ENCODE measurements at places on chromosomes 6 and 20.

- no peaks in the 10 kb centered on the region for H3K4me1 ChIP-seq
- H3K4me3 ChIP-seq = no peak overlapping the region
- H3K27ac ChIP-seq = no peak overlapping the region
- DNase-seq = no peak
- peaks cover 34% of the 10 kb centered on the region for H3K27me3 ChIP-seq
- H3K36me3 ChIP-seq = no peaks in the 10 kb centered on the region
Observed at GRCh38 chr20:17725094-17725835, 25.5 kb downstream of the BANF2 start.

DNA sequence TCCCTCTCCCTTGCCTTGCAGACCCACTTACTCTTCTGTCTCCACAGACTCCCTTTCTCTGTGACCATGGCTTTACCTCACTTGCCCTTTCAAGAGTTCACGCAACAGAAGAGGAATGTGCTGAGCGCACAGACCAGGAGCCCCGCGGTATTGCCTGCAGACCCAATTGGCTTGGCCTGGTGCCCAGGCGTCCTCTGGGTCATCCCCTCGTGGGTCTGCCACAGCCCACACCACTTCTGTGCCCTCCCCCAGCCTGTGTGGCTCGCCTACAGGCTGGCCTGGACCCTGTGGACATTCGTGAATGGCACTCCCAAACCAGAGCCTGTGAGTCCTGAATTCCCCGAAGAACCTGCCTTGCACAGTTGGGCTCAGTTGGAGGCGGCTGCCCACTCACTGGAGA lies 15.3 kb upstream of the NINL start:
- no peaks in the 10 kb centered on the region for H3K4me1 ChIP-seq
- H3K27me3 ChIP-seq = peaks cover 2% of the 10 kb centered on the region
- H3K4me3 ChIP-seq = no peak overlapping the region
- no peaks in the 10 kb centered on the region for H3K36me3 ChIP-seq

DNA sequence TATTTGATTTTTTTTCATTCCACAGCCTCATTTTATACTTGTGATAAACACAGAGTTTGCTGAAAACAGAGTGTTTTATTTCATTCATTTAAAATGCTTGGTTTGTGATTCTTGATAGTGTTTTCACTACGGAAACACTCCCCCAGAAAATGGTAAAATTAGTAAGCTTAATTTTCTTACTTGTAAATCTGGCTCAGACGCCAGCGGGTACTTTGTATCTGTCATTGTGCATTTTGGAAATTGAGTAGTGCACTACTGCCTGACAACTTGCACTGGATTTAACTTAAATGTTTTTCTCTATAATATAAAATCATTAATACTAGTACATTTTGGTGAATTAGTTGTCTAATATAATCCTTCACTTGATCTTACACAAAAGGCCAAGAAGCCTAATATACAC lies 37.0 kb upstream of the HINT3 start:
- H3K36me3 ChIP-seq = peaks cover 13% of the 10 kb centered on the region
- H3K27ac ChIP-seq = no peak overlapping the region
- no peak for DNase-seq
- H3K4me1 ChIP-seq = peaks cover 20% of the 10 kb centered on the region

DNA sequence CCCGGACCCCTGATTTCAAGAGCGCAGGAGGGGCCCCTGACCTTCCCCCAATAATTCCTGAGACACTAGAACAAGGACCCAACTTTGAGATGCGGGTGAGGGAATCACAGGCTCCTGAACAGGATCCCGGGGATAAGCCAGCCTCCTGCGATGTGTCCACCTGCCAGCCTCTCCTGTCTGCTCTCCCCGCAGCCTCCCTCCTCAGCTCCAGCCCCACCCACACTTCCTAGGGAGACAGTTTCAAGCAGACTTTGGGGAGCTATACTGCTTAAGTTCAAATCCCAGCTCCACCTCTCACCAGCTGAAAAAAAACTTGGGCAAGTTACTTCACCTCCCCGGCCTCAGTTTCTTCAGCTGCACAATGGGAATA lies 50.8 kb downstream of the GRM4 start:
- H3K4me1 ChIP-seq = peaks cover 3% of the 10 kb centered on the region
- H3K27me3 ChIP-seq = peaks cover 28% of the 10 kb centered on the region
- no peaks in the 10 kb centered on the region for H3K36me3 ChIP-seq
- H3K4me3 ChIP-seq = no peak overlapping the region

- H3K36me3 ChIP-seq = no peaks in the 10 kb centered on the region
- H3K27me3 ChIP-seq = no peaks in the 10 kb centered on the region
- no peaks in the 10 kb centered on the region for H3K4me1 ChIP-seq
- DNase-seq = no peak
- H3K4me3 ChIP-seq = no peak overlapping the region
Observed at GRCh38 chr6:69542494-69542893, 254.3 kb downstream of the LMBRD1 start.

GRCh38 chr6:41741625-41742490 lies 5.3 kb downstream of the PGC start:
- no peaks in the 10 kb centered on the region for H3K4me1 ChIP-seq
- no peaks in the 10 kb centered on the region for H3K27me3 ChIP-seq
- no peak for DNase-seq
- H3K27ac ChIP-seq = no peak overlapping the region
- no peaks in the 10 kb centered on the region for H3K36me3 ChIP-seq

DNA sequence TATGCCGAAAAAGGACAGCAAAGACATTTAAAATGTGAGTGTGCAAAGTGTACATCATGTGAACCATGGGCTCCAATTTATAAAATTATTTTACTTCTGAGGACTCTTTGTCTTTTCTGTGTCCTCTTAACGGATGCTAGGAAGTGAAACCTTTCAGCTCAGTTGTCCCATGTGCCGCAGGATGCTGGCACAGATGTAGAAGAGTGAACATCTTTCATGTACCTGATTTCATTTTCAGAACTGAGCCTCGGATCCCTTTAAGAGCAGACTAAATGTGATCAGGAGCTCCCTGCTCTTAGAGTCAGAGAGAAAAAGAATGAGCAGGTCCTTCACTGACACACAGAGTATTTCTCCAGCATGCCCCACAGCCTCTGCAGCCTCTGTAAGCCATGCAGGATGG lies 27.6 kb upstream of the FUCA2 start:
- H3K4me1 ChIP-seq = peaks cover 28% of the 10 kb centered on the region
- no peak overlapping the region for H3K4me3 ChIP-seq
- no peak overlapping the region for H3K27ac ChIP-seq
- no peaks in the 10 kb centered on the region for H3K27me3 ChIP-seq

DNA sequence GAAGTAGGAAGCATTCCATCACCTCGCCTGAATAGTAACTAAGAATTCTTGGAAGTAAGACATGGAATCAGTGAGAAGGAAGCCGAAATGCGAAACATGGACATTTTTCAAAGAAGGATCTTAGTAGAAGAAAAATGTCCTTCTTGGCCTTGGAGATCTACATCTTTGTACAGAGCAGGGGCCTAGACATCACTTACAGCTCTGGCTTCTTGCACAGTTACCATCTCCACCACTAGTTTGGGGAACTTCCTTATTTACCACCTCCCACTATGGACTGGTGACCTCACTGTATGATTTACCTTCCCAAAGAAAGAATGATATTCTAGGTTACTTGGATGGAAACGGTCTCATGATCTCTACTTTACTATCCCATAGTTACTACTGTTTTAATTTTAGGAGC lies 15.7 kb downstream of the CASS4 start:
- no peak for DNase-seq
- H3K4me1 ChIP-seq = peaks cover 78% of the 10 kb centered on the region
- peak overlapping the region; percentile 20 for H3K4me3 ChIP-seq
- H3K27ac ChIP-seq = peak overlapping the region; percentile 50
- H3K27me3 ChIP-seq = no peaks in the 10 kb centered on the region

DNA sequence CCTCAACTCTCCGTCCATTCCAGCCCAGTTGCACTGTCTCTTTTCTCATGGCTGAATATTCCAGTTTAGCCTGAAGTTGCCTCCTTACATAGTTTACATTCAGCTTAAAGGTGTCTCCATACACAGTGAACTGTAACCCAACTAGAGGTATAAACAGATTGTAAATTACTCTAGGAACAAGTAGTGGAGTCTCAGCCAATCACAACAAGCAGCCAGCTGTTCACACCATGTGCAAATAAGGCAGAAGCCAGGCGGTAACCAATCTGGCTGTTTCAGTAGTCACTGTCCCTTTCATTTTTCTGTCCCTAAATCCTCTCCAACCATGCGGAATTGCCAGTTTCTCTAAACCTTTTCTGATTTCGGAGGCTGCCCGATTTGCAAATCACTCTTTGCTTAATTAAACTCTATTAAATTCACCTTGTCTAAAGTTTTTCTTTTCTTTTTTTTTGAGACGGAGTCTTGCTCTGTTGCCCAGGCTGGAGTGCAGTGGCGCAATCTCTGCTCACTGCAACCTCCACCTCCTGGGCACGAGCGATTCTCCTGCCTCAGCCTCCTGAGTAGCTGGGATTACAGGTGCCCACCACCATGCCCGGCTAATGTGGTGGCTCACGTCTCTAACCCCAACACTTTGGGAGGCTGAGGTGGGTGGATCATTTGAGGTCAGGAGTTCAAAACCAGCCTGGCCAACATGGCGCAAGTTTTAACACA lies 37.6 kb upstream of the GFOD1 start:
- no peaks in the 10 kb centered on the region for H3K27me3 ChIP-seq
- no peak overlapping the region for H3K4me3 ChIP-seq
- no peaks in the 10 kb centered on the region for H3K36me3 ChIP-seq
- H3K4me1 ChIP-seq = peaks cover 29% of the 10 kb centered on the region
- DNase-seq = no peak

DNA sequence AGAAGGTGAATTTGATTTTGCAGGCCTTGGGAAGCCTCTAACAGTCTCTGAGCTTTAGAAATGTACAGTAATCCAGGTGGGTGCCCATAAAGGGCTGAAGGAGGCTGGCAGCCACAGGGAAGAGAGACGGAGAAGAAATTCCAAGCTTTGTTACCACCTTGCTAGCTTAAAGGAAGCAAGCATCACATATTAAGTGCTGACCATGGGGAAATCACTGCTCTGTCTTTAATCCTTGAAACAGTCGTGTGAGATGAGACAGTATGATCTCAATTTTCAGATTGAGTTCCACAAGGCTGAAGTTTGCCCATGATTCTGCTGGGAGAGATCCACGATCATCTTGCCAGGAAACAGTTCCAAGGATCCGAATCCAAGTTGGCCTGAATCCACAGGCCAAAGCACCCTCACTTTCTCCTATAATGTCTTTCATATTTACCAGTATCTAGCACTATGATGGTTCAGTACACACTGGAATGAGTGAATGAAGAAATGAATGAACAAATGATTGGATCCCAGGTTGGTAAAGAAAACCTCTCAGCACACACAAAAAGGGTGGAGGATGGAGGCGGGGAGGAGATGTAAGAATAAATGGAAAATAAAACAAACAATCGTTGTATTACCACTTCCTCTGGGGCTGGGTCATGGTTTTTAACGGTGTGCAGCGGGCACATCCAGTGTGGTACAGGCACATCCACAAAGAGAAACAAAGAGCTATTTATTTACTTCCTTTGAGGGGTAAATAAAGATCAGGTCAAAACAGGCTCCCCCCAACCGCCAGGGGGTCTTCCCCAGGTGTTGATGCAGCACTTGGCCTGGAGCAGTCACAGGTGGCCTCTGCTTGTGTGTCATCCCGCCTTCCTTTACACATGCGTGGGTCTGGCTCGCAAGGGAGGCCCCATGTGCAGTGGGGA lies 28.2 kb upstream of the TAF8 start:
- peak overlapping the region; percentile 73 for H3K4me3 ChIP-seq
- H3K27me3 ChIP-seq = no peaks in the 10 kb centered on the region
- peaks cover 78% of the 10 kb centered on the region for H3K36me3 ChIP-seq
- H3K4me1 ChIP-seq = peaks cover 45% of the 10 kb centered on the region

- H3K4me1 ChIP-seq = no peaks in the 10 kb centered on the region
- H3K27ac ChIP-seq = no peak overlapping the region
- H3K4me3 ChIP-seq = no peak overlapping the region
- no peaks in the 10 kb centered on the region for H3K36me3 ChIP-seq
Observed at GRCh38 chr20:17809362-17810061, 109.7 kb downstream of the BANF2 start.

DNA sequence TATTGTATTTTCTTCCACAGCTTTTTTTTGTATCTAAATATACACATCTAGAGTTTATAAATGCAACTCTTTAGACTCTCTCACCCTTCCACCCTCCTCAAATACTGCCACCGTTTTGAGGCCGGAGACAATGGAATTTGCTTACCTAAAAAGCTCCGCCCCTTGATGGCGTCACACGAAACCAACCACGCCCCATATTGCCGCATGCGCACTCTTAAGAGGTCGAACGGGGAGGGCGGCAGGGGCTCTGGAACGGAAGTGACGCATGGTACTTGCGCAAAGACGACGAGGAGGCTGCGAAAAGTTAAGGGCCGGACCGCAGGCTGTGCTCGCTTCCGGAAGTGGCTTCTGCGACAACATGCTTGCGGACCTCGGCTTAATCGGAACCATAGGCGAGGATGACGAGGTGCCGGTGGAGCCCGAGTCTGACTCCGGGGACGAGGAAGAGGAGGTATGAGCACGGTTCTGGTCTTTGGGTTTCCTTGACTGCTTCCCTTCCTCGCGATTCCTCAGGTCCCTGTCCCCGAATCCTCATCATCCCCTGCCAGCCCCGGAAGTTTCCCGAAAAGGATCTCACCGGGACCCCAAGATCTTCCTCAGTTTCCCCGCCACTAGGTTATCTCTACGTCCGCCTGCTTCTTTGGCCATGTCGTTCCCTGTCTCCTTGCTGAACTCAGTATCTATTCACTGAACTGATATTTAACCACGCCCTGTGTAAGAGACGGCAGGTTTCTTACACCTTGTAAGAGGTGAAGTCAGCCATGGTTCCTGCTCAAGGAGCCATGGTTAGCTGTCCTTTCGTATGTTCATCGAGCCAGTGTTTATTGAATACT lies at the start of gene DDX27:
DDX27 (plus strand) TSS at position 326 of the 833 bp plus-strand sequence; CDS start at position 359, 33 bp downstream.
- no peaks in the 10 kb centered on the region for H3K27me3 ChIP-seq
- peak within 1 kb of the TSS; percentile 96 for H3K27ac ChIP-seq
- H3K4me3 ChIP-seq = peak within 1 kb of the TSS; percentile 97
- peaks cover 7% of the 10 kb centered on the region for H3K4me1 ChIP-seq
- peak; percentile 95 for DNase-seq
- H3K36me3 ChIP-seq = peaks cover 4% of the 10 kb centered on the region

DNA sequence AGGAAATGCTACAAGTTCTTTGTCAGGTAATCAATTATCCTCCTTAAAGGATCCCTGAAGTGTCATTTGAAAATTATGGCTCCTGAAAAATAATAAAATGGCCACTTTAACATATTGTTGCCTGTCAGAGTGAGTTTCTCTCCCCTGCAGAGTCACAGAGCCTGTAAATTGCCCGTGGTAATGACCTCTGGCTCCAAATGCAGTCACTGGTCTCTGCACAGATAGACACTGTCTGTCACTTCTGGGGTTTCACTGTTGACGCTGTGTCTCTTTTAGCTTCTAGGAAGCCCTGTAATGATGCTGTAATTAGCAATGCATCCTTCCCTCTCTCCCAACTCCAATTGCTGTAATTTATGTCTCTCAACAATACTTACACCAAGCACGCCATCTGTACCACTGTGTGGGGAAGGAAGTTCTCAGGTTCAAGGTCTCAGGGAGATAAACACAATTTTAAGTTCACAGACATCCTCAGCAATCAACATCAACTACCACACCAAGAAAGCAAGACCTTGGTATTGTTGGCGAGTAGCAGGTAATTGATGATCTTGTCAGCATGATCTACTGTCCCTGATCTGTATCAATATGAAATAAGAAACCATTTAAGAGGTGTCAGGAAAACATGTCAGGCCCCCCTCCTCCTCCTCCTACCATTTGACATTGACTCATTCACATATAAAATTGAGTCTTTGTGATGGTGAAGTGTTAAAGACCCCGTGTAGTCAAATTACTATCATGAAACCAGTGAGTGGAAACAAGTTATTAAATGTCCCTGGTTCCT lies 91.2 kb upstream of the SULF2 start:
- peaks cover 7% of the 10 kb centered on the region for H3K27me3 ChIP-seq
- peaks cover 7% of the 10 kb centered on the region for H3K4me1 ChIP-seq
- no peak overlapping the region for H3K4me3 ChIP-seq
- H3K36me3 ChIP-seq = no peaks in the 10 kb centered on the region
- no peak for DNase-seq

All from naive thymus-derived CD8-positive, alpha-beta T cell (primary cell).